NCI-H460 (cell line): ENCODE measurements at places on chromosomes 13 and 19.

GRCh38 chr13:28640861-28641599, 17.9 kb upstream of the POMP start:
- DNase-seq = no peak

GRCh38 chr13:44398606-44399005, 25.0 kb downstream of the SERP2 start:
- no peak for DNase-seq

DNA sequence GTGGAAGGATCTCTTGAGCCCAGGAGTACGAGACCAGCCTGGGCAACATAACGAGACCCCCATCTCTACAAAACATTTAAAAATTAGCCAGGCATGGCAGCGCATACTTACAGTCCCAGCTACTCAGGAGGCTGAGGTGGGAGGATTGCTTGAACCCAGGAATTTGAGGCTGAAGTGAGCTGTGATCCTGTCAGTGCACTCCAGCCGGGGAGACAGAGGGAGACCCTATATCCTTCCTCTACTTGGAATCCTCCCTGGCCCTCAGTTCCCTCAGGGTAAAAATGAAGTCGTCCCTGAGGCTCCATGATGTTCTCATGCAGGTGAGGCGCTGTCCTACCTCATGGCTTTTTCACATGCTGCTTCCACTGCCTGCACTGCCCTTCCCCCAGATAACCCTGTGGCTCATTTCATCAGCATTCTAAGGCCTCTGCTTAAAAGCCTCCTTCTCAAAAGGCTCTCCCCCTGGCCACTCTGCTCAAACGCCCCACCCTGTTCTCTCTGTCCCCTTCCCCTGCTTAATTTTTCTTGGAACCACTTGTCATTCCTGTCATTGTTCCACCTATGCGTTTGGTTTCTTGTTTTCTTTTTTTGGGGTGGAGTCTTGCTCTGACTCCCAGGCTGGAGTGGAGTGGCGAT, 19.2 kb downstream of the DNM2 start:
- no peak for DNase-seq

GRCh38 chr19:47331931-47332547, at the start of gene C5AR2:
Gene C5AR2, plus strand, starts transcription at chr19:47332175. Its CDS starts 8,625 bp downstream, at chr19:47340800.
- DNase-seq = no peak

DNA sequence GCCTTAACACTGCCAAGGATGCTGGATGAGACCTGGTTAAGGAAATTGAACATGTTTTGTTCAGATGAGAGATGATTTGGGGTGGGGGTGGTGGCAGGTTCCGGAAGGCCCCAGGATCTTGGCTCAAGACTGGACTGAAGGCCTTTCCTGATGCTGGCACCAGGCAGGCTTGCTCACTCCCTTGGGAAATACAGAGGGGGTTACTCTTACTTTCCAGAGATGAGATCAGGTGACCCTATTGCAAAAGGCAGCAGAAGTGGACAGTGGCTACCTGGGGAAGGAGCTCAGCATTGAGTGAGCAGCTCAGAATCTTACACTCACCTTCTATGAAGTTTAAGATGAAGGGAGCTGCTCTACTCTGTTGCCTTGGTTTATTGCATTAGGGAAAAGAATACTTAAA, 10.8 kb downstream of the GATAD2A start:
- DNase-seq = no peak

DNA sequence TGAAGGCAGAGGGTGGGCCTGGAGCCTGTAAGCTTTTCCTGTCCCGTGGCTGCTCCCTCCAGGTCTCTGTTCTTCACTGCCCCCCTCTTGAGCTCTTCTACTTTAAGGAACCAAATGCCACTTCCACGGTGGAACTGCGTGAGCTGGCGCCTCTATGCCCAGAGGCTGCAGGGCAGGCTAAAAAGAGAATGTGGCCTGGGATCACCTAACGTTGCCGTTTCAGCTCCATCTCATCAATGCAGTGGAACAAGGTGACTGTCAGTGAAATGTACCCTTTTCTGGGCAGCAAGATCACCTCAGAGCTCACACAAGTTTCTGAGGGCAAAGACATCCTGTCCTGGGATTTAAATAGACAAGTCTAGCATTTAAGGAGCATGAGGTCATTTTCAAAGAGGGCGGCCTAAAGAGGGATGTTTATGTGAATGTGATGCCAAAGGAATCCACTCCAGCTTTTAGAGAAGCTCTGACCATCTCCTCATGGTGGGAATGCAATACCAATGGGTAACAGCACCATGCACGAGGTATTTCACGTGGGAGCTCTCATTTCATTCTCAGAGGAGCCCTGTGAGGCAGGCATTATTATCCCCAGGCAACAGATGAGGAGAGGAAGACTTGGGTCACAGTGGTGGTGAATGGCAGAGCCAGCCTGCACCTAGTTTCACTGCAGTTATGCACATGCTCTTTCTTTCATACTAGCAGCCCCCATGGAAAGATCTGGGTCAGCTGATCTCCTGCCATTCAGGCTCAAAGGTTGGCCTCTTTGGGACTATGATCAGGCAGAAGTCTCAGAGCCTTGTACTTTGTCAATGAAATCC, 39.3 kb downstream of the RGCC start:
- no peak for DNase-seq

GRCh38 chr13:98143157-98143553, 261 bp downstream of the FARP1 start:
- DNase-seq = no peak

- DNase-seq = no peak
These were observed 46.9 kb upstream of the UBE2L5 start for GRCh38 chr13:30375265-30375835.

DNA sequence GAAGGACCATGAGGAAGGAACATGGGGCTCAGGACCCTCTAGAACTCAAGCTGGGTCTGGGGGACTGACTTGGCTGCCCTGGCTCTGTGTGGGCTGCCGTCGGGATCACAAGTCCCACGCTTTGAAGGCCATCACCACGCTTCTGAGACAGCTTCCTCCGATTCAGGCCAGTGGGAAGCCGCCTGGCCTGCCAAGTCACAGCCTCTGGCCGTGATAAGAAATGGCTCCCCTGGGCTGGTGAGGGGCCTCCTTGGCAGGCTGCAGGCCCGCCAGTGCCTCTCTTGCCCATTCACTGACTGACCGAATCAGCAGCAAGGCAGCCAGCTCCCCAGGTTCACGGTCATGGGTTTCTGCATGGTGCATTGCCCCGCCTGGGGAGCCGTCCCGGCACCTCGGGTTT, 48.8 kb downstream of the COMP start:
- no peak for DNase-seq

DNA sequence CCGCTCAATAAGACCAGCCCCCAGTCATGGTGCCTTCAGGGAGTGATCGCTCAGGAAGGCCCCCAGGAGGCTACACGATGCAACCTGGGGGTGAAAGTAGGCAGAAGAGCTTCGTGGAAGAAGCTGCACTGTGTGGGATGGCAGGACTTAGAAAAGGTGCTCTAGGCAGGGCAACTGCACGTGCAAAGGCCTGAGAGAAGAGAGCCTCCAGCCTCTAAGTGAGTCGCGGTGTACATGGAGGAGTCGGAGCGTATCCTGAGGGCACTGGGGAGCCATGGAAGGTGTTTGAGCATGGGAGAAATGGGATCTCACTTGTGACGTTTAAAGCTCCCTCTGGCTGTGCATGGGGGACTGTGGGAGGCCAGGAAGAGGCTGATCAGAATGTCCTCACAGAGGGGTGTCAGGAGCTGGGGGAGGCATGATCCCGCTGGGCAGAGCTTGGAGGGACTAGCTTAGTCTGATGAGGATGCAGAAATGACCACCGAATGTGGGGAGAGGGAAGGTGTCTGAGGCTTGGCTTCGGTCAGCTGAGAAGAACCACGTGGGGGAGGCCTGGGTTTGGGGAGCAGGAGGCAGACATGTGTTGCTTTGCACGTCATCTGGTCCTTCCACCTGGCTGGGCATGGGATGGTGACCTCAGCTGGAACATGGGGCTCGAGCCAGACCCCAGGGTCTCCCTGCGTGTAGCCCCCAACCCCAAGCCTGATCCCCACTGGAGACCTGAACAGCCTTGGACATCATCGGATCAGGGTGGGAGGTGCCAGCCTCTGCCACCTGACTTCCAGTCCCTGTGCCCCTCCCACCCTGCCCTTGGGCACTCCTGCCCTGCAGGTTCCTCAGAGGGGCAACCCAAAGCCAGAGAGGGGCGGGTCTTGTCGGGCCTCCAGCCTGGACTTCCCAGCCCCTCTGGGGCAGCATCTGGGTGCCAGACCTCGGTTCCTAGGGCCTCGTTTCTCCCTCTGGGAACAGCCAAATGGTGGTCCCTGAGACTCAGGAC, 1.1 kb downstream of the APC2 start:
- DNase-seq = no peak

DNA sequence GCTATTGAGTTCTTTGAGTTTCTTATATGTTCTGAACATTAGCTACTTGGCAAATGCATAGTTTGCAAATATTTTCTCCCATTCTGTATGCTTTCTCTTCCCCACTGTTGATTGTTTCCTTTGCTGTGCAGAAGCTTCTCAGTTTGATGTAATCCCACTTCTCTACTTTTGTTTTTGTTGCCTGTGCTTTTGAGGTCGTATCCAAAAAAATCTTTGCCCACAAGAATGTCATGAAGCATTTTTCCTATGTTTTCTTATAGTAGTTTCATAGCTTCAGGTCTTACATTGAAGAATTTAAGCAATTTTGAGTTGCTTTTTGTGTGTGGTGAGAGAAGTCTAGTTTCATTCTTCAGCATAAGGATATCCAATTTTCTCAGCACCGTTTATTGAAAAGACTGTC, 536.7 kb upstream of the ARGLU1 start:
- DNase-seq = no peak

DNA sequence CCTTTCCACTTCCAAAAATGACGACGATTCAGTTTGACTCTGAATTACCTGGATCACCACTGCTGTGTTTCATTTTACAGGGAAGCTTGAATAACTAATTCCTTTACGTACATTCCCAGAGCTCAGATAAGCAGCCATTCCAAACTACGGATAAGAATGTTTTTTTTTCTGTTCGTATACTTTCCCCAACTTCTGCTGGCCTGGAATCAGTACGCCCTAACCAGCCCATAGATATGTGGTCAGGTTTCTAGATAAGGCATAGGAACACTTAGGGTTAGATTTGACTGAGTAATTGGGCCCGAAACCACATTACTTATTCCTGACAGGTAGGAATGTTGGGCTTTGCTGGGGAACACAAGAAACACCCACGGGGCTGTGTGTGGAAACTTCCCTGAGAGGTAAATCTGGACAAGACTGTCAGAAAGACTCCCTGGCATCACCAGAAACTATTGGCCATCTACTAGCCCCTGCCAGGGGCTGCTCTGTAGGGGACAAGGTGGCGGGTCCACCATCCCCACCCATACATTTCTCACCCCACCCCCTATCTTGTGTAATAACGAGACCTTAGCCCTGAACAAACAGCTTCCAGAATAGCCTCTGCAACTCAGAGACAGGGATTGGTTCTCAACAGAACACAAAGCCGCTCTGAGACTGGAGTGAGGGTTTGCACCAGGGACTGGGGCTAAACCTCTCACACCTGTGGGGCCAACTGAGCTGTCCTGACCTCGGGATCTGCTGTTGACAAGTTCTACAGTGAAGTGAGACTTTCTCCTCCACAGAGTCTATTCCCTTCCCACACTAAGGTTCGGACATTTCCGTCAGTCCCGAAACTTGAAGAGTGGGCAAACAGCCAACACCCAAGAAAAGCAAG, 15.6 kb downstream of the RHPN2 start:
- no peak for DNase-seq

GRCh38 chr19:16627193-16627927, 644 bp downstream of the MED26 start:
- no peak for DNase-seq

DNA sequence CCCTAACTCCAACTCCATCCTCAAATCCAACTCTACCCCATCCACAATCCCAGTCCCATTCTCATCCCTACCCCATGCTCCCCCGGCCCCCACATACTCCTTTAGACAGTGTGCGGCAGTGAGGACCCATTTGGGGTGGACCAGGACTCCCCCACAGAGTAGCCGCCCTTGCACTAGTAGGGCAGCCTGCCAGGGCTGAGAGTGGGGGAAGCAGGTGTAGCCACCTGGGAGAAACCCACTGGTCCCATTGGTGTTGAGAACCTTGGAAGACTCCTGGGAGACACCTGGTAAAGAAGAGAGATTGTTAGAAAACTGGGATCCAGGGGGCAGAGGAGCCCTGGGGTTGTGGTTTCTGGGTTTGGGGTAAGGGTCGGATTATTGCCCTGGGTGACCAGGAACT, 4.6 kb downstream of the KLK13 start:
- no peak for DNase-seq

- DNase-seq = no peak
These were observed 56.6 kb downstream of the FREM2 start for GRCh38 chr13:38743466-38743865.

DNA sequence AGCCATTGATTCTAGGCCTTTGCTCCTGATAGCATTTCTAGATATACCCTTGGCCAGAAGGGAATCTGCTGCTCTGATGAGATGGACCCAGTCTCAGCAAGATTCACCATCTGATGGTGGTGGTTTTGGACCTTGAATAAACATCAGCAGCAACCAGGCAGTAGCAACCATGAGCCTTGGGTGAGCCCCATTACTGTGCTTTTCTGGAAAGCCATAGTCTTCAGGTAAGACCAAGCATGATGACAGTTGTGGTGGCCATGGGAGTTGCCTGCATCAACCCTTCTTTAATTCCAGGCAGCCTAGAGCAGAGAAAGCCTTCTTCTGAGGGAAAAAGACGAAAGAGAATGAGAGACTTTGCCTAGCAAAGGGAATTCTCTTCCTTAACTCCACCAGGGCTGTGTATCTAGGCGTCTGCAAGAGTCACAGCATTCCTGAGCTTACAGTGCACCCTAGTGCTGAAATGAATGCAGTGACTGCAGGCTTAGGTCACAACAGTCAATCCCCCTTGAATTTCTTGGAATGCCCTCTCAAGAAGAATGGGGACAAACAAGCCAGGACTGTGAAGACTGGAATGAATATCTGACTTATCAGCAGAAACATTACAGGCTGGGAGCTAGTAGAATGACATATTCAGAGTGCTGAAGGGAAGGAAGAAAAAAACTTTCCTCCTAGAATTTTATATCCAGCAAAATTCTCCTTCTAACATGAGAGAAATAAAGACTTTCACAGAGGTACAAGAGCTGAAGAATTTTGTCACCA, 942.4 kb upstream of the PCDH20 start:
- peak; percentile 46 for DNase-seq

DNA sequence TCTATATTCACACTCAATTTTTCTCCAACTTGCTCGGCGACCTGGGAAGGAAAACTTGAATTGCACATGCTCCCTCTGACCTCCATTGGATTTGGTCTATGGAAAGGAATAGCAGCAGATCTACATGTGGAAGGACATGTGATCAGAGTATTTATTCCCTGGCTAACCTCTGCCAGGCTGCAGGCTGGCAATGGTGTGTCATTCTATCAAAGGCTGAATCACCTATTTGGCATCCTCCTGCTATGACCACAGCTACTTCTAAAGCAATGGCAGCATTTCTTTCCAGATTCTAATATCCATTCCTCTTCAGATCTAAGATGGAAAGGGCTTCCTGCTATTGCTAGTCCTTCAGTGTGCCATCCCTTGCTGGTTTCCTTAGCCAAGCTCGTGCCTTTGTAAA, 144.3 kb upstream of the FREM2 start:
- no peak for DNase-seq
